ENCODE measurements at places on chromosomes 2 and 18.

- DNase-seq = no peak
Observed at GRCh38 chr2:174694920-174695319, 69.4 kb downstream of the CHRNA1 start.

DNA sequence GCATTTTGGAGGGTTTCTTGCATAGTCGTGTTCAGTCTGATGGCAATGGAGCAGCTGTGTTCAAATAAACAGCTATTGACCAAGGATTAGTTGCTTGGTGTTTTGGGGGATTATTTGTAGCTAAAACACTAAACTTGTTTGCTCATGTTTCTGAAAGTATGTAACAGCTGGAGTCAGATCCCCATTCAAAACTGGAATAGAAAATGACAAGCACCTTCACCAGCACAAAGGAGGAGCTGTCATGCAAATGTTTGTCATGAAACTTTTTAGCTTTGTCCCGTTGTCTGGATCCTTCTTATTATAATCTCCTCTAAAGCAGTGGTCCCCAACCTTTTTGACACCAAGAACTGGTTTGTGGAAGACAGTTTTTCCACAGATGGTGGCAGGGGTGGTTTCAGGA is 96.9 kb upstream of the ZNF236 start:
- no peak for DNase-seq

GRCh38 chr2:140918426-140918825 is 1212.4 kb downstream of the LRP1B start:
- DNase-seq = no peak

- DNase-seq = no peak
Observed at GRCh38 chr2:157302492-157303099, 23.0 kb downstream of the ERMN start.

GRCh38 chr2:219405958-219406860 is 12.0 kb upstream of the DES start:
- DNase-seq = no peak

GRCh38 chr2:64625299-64626145 is 28.2 kb downstream of the SERTAD2 start:
- no peak for DNase-seq

- DNase-seq = no peak
Observed at GRCh38 chr2:128306081-128306930, 12.4 kb downstream of the HS6ST1 start.

- DNase-seq = no peak
Observed at GRCh38 chr2:53129851-53130250, 637.8 kb upstream of the CHAC2 start.

- DNase-seq = no peak
Observed at GRCh38 chr2:25794544-25795276, 83.6 kb downstream of the ASXL2 start.

DNA sequence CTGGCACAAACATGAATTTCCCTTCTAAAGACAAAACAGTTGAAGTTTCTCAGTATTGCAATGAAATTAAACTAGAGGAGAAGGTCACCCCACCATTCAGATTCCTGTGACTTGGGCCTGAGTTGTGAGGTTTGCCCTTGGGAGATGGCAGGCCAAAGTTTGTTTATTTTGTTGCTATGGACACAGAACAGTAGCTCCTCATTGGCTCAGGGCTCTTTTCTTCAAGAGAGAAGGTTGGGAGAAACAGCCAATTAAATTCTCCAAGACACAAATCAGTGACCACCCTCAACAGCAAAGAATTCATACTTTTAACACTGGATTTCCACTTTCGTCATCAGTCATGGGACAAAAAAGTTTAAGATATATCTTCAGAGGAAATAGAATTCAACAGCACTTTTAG is at the start of gene FLACC1:
Gene FLACC1 (minus strand): TSS at position 125 of the 400 bp plus-strand sequence. CDS start 5,941 bp downstream, outside the sequence.
- no peak for DNase-seq

DNA sequence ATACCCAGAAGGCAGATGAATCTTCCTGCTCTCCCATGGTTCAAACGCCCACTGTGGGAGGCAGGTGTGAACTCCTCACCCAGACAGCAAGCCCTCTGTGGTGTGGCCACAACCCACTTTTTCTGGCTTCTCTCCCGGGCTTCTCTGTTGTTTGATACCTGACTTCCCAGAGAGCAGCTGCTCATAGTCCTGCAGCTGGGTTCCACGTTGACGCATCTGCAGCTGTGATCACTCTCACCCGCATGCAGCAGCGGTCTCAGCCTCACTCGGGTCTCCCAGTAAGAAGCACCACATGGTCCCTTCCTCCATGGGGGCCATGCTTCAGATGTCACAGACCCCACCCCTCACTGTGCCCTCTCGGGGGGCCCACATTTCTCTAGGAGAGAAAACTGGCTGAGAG is 3.5 kb downstream of the ASPRV1 start:
- no peak for DNase-seq

DNA sequence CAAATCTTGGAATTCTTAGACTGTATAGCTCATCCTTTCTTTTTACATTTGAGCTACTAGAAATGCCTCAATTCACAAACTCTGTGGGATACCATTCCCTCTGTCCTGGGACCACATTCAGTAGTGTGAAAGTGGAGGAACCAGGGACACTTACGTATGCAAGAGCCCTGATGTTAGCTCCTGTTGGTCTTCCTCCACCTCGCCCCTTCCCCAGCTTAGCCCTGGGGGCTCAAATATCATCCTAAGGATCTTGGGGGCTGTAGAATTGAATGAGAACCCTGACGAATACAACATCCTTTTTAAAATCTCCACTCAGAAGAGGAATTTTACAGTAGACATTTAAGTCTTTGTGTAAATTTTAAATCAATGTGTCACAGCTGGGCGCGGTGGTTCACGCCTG is 65.2 kb upstream of the RAPH1 start:
- no peak for DNase-seq

DNA sequence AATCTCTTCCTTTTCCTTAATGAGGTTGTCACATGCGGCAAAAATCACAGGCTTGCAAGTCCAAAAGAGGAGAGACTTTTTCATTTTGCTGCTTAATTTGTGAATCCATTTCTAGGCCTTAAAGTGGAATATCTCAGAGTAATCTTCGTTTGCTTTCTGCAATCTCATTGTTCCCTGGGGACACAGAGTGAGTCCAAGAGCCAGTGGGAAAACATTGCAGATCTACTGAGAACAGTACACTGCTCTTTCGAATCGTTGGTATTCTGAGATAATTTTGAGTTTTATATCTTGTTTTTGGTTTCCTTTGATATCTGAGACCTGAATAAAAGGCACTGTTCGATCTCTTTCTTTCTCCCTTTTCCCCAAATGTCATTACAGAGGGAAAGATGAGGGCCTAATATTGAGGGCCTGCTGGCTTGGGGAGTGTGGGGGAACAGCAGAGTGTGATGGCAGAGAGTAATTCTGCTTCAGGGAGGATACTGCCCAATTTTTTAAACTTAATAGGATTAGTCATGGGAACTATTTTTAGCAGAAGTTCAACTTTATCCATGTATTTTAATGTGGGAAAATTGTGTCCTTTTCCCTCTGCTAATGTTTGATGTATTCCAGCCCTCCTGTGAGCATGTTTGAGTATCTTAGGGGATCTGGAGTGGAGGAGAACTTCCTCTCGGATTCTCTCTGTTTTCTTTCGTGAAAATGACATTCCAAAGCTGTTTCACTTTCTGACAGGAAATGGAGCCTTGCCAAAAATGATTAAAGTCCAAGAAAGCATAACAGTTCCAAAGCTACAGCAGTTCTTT is 418.2 kb upstream of the ZEB2 start:
- no peak for DNase-seq

DNA sequence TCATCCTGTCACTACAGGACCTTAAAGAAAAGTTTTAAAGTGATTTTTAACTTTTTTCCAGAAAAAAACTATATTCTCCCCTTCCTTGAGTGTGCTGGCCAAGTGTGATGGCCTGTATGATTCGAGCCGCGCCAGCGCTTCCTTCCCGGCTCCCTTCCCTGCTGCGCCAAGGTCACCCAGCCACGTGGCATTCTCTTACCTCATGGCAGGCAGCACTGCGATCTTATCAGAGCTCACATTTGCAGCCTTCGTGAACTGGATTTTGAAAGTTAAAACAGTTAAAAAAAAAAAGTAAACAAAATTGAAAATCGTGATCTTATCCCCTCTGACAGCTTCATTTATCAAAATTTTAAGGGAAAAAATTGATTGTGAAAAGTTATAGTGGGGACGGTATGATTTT is 279.8 kb downstream of the PTGR3 start:
- no peak for DNase-seq

DNA sequence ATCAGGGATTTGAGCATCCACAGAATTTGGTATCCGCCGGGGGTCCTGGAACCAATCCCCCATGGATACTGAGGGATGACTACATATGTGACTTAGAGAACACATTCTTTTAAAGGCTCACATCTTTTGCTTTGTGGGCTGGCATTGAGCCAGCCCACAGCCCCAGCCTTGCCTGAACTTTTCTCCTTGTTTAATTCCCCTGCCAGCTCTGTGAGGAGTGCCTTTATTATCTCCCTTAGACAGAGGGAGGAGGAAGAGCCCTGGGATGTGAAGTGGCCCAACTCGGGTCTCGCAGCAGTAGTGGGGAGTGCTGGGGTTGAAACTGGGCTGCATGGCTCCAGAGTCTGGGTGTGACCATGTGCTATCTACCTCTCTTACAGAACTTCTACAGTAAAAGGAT is 7.6 kb downstream of the TTC39C start:
- no peak for DNase-seq

DNA sequence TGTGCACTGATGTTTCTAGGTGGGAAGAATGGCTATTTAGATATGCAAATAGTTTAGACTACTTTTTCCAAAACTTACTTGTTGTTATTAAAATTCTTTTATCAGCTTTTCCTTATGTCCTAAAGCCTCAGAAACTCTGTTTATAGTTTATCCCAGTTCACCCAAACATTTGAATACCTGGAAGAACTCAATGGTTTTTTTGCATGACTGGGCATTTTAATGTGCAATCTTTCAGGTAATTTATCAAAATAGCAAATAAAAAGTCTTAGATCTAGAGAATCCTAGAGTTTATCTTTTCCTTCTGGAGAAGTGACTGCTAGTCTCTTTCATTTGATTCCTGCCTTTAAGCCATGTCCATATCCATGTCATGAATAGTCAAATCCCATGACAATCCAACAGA is 9.6 kb upstream of the ADAM23 start:
- no peak for DNase-seq

DNA sequence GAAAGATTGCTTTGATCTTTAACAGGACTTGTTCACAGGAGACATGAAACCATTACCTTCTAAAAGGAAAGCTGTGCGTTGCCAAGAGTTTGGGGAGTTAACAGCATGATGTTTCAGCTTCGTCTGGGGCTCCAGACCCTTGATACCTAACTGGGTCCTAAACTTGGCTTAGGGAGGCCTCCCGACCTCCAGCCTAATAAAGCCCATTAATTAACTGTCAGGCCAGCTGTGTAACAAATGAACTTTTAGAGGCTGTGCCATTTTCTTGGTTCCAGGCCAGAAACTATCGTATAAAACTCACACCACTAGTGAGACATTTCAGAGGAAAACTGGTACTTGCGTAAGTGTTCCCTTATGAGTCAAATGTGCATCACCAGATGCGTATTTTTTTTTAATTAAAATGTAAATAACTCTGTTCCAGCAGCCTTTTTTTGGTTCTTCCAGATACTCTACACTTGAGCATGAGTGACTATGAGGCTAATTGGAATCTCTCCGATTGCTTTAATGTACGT is 236.5 kb downstream of the BCL2 start:
- no peak for DNase-seq

DNA sequence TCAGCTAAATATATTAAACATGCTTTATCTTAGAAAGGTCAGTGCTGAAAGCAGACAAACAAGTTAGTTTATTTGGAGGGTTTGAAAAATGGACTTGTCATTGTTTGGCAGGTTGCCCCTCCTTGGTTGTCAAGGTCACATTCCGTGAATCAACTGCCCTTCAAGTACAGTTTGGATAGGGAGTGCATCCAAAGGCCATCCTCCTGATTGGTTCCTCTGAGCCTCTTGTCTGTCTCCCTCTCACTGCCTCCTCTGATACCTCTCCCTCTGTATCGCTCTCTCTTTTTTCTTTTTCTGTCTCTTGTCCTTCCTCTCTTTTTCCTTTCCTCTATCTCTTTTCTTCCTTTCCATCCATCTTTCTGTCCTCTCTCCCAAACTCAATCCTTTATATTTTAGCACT is 5.4 kb downstream of the ITGAV start:
- DNase-seq = no peak

DNA sequence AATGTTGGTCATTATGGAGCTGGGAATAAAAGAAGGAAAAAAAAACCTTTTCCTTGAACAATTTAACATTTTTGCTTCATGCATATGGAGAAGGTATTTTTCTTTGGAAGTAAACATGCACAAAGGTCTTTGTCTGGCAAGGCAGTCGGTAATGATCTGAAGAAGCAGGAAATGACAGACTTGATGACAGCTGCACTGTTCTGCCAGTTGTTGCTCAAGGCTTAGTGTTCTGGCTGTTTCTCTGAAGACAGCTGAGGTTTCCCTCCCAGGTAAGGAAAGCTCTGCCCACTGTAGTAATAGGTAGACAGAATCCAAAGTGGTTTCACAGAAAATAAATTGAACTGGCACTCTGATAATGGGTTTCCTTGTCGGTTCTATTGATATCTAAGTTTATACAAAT is 308.4 kb upstream of the GCFC2 start:
- no peak for DNase-seq

- DNase-seq = no peak
Observed at GRCh38 chr2:177711483-177712265, 319.1 kb downstream of the AGPS start.

- DNase-seq = no peak
Observed at GRCh38 chr2:40240070-40240469, 211.8 kb downstream of the SLC8A1 start.

DNA sequence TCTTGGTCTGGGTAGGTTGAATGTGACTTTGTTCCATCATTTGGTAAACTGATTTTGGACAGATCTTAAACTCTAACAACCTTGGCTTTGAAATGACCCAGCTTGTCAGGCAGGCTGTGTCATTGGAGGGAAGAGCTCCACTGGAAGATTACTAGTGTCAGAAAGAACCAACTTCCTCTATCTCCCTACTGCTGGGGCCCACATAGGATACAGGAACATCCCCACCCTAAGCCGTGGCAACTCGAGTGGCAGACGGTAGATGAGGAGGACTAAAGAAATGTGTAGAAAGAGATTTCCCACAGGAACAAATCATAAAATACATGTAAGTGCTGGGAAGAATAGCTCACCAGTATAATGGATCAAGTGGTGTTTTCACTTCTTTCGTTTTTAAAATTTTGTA is 4.3 kb upstream of the G6PC2 start:
- DNase-seq = no peak

DNA sequence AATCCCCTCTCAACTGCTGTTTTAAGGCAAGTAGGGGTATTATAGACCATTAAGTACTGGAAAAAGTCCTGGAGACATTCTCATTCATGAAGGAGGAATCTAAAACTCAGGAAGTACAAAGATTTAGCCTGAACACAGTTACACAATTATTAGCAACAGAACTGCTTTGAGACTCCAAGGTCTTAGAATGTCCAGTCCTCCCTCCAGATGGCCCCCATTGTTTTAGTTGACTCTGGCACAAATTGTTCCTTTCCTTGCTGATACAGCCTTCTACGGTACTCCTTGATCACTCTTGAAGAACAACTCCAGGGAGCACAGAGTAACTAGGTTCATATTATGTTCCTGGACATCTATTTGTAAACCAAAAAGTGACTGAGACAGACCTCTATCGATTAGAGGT is 210.1 kb upstream of the RND3 start:
- DNase-seq = no peak

GRCh38 chr2:128477026-128477820 is 158.6 kb upstream of the HS6ST1 start:
- no peak for DNase-seq

GRCh38 chr2:5140347-5140746 is 551.8 kb upstream of the SOX11 start:
- no peak for DNase-seq

- DNase-seq = no peak
Observed at GRCh38 chr2:151904807-151905206, 76.6 kb upstream of the ARL5A start.
